ENCODE measurements at places on chromosomes 1 and 21.

DNA sequence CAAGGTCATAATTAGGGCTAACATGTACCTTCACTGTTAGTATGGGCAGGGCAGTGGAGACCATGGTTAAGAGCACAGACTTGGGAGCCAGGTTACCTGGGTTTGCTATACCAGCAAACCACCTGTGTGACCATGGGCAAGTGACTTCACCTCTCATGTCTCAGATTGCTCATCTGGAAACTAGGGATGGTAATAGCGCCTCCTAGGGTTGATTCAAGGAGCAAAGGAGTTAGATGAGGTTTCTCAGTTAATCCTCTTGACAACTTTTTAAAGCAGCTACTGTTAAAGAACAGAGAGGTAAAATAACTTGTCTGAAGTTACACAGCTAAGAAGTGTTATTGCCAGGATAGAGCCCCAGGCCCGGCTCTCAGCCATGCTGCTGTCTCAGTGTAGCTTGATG, 790 bp upstream of the MATN1 start:
- DNase-seq, result no peak

DNA sequence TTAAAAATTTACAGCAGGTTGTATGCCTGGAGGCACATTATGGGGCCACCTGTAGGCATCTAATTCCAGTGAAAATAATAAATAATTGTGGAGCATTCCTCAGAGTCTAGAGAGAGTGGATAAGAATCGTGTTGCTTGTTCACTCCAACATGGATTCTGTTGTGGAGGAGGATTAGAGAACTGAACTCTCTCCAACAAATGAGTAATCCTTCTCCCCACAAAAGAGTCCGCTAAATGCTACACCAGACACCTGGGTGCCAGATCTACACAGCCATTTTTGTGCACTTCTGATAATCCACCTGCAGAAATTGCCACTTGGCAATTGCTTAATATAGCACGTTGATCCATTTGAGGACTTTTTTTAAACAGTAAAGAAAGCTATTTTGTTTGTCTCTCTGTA, 113.7 kb upstream of the DPYD start:
- no peak for DNase-seq

DNA sequence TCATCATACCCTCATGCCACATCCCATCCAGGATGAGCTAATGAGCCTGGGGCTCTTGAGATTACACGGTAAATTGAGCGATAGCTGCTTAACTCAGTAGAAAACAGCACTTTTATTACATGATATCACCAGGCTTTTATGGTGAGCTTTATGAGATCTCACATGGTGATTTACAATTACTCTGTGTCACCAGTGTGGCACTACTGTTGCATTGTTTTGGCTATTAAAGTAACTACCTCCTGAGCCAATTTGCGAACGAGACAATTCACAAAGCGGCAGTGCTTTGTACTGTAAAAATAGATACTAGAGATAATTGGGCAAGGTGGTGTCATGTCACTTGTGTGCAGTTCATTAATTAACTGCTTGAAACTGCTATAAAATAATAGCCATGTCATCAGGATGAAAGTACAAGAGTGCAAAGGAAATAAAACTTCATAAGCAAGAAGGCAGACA, 767.7 kb upstream of the ADGRL2 start:
- no peak for DNase-seq

- no peak for DNase-seq
Observed at GRCh38 chr1:192601143-192601542, 25.6 kb downstream of the RGS1 start.

GRCh38 chr1:230892018-230892491, 23.7 kb upstream of the C1orf198 start:
- no peak for DNase-seq

DNA sequence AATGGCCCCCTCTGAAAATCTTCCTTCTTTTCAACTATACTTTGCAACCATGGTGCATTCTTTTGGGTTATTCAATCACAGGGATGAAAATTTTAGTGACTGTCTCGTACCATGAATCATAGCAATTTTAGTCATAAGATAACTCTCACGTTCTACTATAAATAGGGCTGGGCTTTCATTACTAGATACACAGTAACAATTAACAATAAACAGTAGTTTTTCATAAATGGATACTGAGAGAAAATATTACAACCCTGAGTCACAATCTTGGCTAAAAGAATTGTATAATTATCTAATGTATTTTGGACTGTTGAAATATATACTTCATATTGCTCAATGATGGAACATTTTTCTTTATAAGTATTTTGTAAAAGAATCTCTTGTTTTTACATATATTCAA, 96.1 kb downstream of the TEX35 start:
- DNase-seq, result no peak

- DNase-seq, result no peak
Observed at GRCh38 chr21:19026911-19027310, 623.3 kb upstream of the TMPRSS15 start.

GRCh38 chr1:36322041-36322785, 1.2 kb downstream of the EVA1B start:
- no peak for DNase-seq

GRCh38 chr1:3333903-3334302, 120.6 kb upstream of the ARHGEF16 start:
- no peak for DNase-seq

DNA sequence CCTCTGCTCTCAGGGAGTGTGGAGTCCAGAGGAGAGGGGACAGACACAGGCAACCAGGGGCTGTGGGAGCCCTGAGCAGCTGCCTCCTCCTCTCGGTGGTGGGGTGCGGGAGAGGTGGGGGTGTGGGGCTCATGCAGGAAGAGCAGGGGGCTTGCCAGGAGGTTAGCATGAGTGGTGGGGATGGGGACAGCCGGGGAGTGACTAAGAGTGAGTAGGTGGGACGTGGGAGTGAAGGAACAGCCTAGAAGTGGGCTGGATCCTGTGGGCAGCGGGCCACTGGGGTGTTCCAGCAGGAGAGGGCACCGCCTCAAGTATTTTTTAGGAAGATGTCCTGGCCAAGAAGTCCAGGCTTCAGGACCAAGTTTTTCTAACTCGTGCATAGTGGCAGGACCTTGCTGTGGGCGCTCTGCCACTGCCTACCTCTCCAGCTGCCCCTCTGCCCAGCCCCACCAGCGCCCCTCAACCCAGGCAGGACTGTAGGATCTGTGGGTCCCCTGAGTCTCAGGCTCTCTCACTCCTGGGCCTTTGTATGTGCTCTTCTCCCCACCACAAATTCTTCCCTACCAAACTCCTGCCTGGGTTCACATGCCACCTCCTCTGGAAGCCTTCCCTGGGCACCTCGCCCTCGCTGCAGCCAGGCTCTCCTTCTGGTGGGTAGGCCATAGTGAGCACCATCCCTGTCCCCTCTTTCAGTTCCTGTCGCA, 18.8 kb upstream of the LHX4 start:
- DNase-seq, result no peak

DNA sequence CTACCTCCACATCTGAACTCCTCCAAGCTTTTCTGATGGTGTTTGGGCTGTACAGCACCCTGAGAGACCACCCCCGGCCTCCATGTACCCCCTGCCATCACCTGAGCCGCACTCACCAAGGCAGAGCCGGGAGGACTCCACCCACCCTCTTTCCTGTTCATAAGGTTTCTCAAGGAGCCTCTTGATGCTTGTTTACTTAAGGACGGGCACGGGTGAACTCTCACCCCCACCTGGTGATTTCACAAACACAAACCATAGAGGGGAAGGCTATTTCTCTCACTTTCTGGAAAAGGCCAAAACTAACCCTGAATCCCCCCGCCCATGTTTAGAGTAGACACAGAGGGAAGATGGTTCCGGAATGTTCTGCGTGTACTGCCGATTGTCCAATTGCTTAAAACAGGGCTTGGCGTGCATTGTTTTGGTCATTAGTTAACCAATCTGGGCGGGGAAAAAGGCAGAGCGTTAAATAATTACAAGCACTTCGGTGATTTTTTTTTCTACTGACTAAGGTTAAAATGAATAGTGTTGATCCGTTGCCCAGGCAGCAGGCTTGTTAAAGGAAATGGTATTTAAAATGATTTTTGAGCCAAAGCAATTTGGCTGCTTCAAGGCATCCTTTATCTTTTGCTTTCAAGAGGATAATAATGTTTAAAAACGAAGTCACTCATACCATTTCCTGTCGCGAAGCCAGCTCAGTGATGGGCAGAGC, 279.8 kb upstream of the VAMP3 start:
- DNase-seq, result no peak

- no peak for DNase-seq
Observed at GRCh38 chr1:216788671-216789070, 65.4 kb upstream of the ESRRG start.

GRCh38 chr1:246476771-246477170, 30.3 kb downstream of the SMYD3 start:
- DNase-seq, result no peak

GRCh38 chr1:97668945-97669344, 251.9 kb downstream of the DPYD start:
- no peak for DNase-seq

GRCh38 chr1:62585469-62586155, 11.7 kb upstream of the ANGPTL3 start:
- DNase-seq, result no peak

- DNase-seq, result no peak
Observed at GRCh38 chr1:32179193-32179442, 357 bp upstream of the TXLNA start.

- no peak for DNase-seq
Observed at GRCh38 chr21:36988536-36988935, 18.0 kb upstream of the RIPPLY3 start.

GRCh38 chr1:57232500-57232899, 191.4 kb downstream of the DAB1 start:
- no peak for DNase-seq

DNA sequence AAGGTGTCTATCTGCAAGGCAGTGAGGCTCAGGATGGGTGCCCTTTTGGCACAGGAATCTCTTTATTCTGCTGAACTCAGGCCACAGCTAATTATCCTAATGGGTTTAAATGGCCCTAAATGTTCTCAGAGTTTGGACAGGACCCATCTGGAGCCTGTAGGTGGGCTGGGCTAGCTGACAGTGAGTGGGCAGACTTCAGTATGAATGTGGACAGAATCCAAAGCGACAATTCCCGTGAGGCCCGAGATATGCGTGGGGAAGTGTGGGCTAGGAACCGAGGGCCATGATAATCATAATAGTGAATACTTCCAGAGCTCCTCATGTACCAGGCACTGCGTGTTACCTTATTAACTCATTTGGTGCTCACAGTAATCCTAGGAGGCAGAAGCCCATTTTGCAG, 165.3 kb downstream of the GRIK3 start:
- DNase-seq, result no peak

DNA sequence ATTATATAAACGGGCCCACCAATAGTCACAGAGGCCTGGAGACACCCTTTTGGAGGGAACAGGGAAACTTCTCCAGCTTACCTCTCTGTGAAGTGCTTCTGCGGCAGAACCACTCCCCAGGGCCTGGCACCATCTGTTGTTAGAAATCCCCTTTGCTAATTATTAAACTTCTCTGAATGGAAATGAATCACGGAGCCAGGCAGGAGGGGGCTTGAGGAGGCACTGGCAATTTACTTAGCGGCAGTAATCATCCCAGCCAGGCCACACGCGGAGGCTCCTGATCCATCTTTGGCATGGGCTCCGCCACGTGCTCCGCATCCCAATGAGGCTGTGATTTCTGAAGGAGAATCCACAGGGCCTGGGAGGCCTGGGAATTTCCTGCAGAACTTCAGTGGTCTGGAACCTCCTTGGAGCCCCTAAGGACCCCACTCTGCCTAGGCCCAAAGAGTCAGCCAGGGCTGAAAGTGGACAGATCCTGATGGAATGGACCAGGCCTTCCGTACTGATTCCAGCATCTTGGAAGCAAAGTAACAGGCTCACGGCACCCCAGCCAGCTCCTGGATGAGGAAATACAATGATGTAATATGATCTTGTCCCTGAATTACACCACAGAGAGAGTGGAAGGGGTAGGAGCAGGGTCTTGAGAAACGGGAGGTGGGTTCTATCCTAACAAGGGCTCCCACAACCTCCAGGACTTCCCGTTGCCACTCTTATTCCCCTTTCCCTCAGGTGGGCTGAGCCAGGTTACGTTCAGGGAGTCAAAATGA, 62.3 kb downstream of the GRIK3 start:
- no peak for DNase-seq

Data from liver (tissue), 10 donors.